ENCODE measurements at places on chromosomes 6 and 20. TPM values are rescaled to one million over a fixed set of nuclear protein-coding genes. Genes with fewer than 3 reads are reported as not detected.

SRSF12 gene
- total RNA-seq, result 0.57 TPM

GRCh38 chr6:82786248-82786647 lies 279.4 kb downstream of the UBE3D start:
- no peak for DNase-seq

GRCh38 chr6:25579902-25580495 lies 72.0 kb upstream of the SCGN start:
- no peak for DNase-seq

GRCh38 chr6:36052097-36052496 lies 24.5 kb downstream of the MAPK14 start:
- no peak for DNase-seq

BMP7 gene
- 32.0 TPM for total RNA-seq

Measured in ureter (tissue), 1 donor.